ENCODE measurements at places on chromosomes 7 and 10.

DNA sequence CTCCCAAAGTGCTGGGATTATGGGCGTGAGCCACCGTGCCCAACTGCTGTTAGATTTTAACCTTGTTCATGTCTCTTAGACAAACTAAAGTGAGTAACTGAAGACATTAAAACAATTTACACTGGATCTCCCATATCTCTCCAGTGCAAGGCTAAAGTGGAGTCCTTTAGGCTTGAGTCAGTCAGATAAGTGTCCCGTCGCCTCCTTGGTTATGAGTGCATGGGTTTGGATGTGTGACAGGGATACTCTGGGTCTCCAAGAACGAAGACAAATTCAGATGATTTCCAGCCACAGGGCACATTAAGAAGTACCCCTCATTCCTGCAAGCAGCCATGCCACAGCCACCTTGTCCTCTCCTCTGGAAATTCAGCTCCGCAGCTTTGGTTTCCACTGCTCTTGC lies 66.1 kb upstream of the PDZD8 start:
- no peak for DNase-seq

GRCh38 chr7:12244129-12244528 lies 33.0 kb downstream of the TMEM106B start:
- peak; percentile 80 for DNase-seq

- no peak for DNase-seq
Observed at GRCh38 chr10:63294781-63295180, 161.7 kb downstream of the NRBF2 start.

- DNase-seq = no peak
Observed at GRCh38 chr7:118232837-118233236, 8.3 kb downstream of the ANKRD7 start.

DNA sequence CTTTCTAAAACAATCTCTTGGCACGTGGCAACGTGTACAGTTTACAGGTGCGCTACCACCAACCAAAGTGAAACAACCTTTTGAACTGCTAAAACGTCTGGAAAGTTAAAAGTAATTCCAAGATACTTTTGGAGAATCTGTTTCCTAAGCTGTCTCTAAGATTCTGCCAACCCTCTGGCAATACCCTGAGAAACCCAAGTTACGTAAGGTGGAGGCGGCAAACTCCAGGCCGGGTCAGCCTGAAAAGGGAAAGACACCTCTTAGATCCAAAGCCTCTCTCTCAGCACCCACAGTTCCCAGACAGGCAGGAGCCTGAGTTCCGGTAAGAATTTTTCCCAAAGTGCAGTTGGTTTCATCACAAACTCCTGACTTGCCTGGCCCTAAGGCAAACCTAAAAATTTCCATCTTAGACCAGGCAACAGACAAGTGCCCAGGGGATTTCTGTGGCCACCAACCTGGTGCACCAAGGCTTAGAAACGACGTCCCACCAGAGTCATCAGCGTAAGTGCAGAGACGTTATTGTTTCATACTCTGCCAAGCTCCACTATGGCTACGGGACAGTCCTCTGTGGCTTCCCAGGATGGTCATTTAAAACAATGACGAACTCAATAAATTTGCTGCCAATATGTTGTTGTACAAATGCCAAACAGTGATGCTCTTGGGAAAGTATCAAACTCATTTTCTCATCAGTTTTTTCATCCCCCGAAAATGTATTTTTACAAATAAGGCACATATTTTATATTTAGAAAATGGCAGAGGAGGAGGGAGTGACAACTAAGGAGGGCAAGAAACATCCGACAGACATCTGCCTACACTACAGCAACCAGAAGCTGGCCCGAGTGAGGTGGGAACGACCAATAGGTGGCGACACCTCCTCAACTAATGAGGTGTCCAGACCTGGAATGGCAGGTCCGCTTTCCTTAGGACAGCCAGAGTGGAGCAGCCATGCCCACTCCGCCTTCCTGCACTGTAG lies 205.8 kb upstream of the FRMD4A start:
- peak; percentile 53 for DNase-seq

DNA sequence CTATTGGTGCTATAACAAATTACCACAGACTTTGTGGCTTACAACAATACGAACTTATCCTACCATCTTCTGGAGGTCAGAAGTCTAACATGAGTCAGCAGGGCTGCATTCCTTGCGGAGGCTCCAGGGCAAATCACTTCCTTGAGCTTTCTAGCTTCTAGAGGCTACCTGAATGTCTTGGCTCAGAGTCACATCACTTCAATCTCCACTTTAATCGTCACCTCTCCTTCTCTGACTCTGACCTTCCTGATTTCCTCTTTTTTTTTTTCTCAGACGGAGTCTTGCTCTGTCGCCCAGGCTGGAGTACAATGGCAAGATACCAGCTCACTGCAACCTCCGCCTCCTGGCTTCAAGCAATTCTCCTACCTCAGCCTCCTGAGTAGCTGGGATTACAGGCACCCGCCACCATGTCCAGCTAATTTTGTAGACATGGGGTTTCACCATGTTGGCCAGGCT lies 44.6 kb upstream of the ANAPC16 start:
- DNase-seq = peak; percentile 91

DNA sequence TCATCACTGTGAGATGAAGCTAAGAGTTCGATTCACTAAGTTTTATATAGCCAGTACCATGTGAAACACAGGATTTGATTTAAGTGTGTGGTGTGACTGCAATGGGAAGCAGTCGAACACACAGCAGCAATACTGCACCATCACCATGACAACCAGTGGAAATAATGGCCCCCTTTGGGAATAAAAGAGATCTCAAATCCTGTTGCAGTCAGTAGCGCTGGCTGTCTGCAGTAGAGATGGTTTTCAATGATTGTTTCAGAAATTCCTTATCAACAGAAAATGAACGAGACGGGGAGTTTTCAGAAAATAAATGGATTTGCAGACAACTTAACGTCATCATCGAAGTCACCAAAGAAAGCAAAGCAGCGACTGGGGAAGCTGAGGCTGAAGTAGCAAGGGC lies 91.0 kb downstream of the PTPRE start:
- no peak for DNase-seq

GRCh38 chr7:43954524-43955228 lies 28.4 kb downstream of the UBE2D4 start:
- peak; percentile 83 for DNase-seq

DNA sequence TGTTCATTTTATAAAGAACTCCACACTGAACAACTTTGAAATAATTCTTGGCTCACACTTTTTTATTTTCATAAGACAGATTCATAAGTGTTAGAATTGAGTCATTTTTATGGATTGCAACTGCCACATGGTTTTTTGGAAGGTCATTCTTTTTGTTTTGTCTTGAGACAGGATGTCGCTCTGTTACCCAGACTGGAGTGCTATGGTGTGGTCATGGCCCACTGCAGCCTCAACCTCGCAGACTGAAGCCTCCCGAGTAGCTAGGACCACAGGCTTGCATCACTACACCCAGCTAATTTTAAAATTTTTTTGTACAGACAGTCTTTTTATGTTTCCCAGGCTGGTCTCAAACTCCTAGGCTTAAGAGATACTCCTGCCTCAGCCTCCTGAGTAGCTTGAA lies 20.3 kb downstream of the BMS1 start:
- no peak for DNase-seq

DNA sequence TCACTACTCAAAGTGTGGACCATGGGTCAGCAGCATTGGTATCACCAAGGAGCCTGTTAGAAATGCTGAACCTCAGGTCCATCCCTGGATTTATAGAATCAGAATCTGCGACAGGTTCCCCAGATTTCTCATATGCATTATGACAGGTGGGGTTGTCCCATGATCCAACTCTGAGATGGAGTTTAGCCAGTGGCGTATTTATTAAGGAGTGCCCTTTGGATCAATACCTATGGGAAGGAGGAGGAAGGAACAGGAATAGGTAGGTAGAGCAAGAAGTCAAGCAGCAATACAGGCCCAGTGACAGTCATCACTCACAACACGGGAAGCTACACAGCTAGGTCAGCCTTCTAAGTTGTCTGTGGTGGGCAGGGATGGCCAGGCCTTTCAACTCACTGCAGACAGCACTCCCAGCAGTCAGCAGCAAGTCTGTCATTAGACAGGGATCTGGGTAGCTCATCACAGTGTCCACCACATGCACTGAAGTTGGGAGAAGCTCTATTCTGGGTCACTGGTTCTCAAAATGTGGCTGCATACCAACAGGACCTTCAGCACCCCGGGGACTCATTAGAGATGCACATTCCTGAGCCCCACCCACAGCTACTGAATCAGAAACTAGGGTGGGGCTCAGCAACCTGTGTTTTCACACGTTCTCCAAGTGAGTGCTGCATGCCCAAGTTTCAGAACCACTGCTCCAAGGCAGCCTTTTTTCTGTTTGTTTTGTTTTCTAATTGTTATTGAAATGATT lies 532.3 kb upstream of the GALNT17 start:
- DNase-seq = no peak

DNA sequence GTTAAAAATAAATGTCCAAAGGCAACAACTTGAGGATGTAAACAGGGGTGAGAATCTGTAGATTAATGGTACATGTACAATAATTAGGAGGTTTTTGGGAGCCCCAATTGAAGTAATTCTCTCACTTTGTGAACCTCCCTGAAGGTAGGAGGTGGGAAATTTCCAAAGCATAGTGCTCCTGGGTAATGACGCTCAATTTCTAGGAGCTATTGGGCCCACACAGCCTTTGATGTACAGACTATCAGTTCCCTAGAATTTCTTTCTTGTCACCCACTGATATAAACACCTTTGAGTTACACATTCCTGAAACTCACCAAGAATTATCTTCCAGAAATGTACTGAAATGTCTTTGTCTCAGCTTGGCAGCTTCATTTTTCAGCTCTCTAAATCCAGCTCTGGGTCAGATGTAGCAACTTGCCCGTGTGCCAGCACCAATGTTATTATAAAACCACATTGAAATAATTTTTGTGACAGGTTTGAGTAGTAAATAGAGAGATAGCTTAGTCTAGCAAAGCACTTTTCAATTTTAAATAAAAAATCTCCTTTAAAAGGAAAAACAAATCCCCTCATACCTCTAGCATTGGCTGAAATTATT lies 36.6 kb upstream of the GALNT17 start:
- no peak for DNase-seq

DNA sequence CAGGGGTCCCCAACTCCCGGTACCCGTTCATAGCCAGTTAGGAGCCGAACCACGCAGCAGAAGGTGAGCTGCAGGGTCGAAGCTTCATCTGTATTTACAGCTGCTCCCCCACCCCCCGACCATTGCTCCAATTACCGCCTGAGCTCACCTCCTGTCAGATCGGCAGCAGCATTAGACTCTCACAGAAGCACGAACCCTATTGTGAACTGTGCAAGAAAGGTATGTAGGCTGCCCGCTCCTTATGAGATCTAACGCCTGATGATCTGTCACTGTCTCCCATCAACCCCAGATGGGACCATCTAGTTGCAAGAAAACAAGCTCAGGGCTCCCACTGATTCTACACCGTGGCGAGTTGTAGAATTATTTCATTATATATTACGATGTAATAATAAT lies 14.6 kb upstream of the AZGP1 start:
- DNase-seq = no peak

All from T47D (cell line).